Effector memory CD4-positive, alpha-beta T cell (primary cell): ENCODE measurements at places on chromosomes 11 and 22.

DNA sequence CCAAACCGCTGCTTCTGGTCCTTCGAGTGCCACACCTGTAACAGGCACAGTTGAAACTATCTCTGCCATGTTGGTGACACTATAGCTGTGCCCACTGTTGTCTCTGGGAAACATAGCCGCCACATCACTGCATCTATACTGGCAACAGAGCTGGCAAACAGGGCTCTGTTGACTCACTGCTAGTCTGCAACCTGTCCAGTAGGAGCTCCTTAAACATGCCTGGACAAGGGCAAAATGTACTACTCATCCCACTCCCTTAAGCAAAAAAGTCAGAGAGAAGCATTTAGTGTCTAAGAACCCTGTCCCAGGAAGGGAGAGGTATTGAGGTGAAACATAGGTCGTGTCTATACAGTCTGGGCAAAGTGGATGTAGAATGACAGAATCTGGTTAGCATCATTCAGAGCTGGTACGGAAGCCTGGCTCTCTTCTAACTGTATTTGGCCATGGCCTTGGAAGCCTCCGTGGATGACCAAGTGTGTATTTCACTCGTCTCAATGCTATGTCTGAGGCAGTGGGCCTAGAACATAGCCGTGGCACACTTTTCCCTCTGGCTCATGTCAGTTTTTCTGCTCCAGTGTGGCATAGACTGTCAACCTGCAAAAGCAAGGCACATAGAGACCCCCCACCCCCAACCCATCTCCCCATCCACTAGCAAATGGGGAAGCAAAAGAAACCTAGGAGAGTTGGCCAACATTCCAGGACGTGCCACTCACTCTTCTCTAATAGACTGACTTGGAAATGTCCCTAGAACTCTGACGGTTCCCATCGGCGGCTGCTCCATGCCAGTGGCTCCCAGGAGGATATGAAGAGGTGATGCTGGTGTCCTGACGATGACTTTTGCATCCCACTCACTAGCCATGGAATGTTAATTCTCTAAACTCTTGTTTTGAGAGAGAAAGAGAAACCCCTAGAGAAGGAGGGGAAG lies 21.4 kb upstream of the PISD start:
- no peak for DNase-seq

- DNase-seq, result no peak
Observed at GRCh38 chr11:47305734-47306483, 36.0 kb downstream of the MADD start.

DNA sequence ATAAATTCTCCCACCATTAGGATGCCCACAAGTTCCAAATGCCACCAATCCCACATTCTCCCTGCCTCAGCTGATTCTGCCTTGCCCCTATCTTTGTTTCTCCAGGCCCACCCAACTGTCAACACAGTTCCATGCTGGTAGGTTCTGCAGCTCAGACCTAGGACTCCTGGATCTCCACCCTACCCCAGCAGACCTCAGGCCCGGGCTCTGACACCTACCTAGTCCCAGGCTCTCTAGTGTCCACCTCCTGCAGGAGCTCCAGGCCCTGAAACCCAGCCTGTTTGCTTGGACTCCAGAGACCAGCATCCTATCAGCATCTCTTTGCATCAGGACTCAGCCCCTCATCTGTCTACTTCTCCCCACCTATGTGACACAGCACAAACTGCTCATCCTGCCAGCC lies 86.5 kb downstream of the PDE2A start:
- no peak for DNase-seq

GRCh38 chr11:33315822-33316221 lies 58.6 kb downstream of the HIPK3 start:
- no peak for DNase-seq
